ENCODE measurements at places on chromosomes 6 and 20. TPM values are rescaled to one million over a fixed set of nuclear protein-coding genes. Genes with fewer than 3 reads are reported as not detected.

- DNase-seq: no peak
Observed at GRCh38 chr6:113344969-113345368, 512.2 kb upstream of the MARCKS start.

Gene ENPP1
- total RNA-seq: 3.9 TPM

- no peak for DNase-seq
Observed at GRCh38 chr6:70371454-70372105, 41.7 kb upstream of the FAM135A start.

- no peak for DNase-seq
Observed at GRCh38 chr20:2705931-2706645, 13.5 kb downstream of the EBF4 start.

Gene C6orf118
- total RNA-seq: not detected

GRCh38 chr20:21228511-21228910 lies 74.6 kb upstream of the XRN2 start:
- DNase-seq: no peak

DNA sequence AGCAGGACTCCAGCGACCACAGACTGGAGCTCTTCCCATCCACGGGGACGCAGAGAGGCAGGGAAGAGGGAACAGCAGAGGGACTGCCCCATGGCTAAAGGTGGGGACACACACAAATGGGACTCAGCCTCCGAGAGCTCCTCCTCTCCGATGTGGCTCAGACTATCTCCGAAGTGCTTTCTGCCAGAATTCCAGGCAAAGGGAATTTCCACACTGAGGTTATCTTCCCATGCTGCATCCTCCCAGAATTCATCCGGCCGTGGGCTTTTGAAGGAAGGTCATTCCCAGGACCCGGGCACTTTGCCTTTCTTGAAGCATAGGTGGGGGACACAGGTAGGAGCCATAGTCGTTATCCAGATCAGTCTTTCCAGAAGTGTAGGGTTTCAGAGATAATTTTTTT lies 67.9 kb downstream of the SULF2 start:
- no peak for DNase-seq

Gene C6orf141
- 0.35 TPM for total RNA-seq

- DNase-seq: no peak
Observed at GRCh38 chr6:98041921-98042320, 758.9 kb upstream of the MMS22L start.

GRCh38 chr6:38725414-38726183 lies 10.5 kb downstream of the DNAH8 start:
- no peak for DNase-seq

- no peak for DNase-seq
Observed at GRCh38 chr6:122683989-122684651, 73.9 kb downstream of the PKIB start.

Gene HLA-F
- 51.6 TPM for total RNA-seq

- DNase-seq: no peak
Observed at GRCh38 chr6:88361298-88361697, 195.2 kb upstream of the CNR1 start.

Gene CTCFL
- total RNA-seq: not detected

Gene FAM83D
- 0.65 TPM for total RNA-seq

DNA sequence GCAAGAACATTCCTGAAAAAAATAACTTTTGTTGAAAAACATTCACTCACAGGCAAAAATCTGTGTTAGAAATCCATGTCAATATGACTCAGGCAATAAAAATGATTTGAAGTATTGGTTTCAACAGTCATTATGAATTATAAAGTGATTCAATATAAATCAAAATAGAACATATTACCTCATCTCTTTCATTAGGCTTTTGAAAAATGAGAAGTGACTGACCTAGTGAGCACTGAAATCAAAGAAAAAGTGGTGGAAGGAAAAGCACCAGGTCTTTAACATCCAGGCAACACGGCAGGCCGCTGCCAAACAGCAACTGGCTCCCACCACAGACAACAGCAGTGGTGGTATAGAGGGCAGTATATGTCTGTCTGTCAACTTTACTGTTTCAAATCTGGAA lies 68.9 kb downstream of the MAN1A1 start:
- no peak for DNase-seq

Gene CRISP3
- not detected for total RNA-seq

DNA sequence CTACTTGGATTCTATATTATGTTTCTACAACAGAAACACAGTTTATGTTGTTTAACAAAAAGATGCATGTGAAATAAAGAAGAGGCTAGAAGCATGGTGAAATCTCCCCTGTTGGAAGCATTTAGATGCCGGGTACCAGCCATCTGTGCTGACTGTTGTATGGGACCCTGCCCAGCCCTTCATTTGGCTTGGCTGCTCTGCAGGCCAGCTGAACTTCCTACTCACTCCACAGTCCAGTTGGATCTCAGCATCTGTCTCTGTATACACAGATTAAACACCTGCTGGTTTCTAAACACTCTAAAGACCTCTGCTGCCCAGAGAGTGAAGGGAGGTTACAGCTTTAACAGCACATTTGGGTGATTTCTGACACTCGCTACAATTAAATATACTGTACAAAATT lies 228.3 kb downstream of the SLC35F1 start:
- DNase-seq: no peak
